ENCODE measurements at places on chromosomes 12 and 14.

DNA sequence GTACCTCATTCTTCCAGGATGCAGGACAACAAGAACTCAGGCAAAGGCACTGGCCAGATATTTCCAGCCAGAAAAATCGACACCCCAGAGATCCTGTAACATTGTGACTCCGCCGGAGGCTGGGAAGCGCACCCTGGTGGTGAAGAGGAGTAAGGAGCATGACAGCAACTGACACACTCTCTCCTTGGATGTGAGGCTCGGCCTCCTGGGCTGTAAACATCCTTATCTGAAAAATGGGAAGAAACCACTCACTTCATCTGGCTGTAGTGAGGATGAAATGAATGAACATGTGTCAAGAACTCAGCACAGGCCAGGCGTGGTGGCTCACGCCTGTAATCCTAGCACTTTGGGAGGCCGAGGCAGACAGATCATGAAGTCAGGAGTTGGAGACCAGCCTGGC is 27.5 kb downstream of the TCHP start:
- DNase-seq, result peak; percentile 16

DNA sequence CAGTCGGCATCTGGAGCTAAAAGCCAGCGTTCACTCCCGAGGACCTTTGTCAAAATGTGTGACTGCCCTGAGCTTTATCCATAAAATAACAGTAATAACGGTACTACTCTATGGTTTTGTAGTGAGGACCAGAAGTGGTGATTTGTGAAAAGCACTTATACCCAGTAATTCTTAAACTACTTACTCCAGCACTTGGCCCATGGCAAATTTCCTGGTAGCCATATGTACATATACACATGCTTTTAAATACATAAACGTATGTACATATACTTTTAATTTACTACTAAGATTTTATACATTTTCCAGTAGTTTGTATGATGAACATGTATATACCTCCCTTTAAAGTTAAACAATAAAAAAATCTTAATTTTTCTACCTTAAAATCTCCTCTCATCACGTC is 163.8 kb upstream of the TMEM132C start:
- DNase-seq, result no peak

DNA sequence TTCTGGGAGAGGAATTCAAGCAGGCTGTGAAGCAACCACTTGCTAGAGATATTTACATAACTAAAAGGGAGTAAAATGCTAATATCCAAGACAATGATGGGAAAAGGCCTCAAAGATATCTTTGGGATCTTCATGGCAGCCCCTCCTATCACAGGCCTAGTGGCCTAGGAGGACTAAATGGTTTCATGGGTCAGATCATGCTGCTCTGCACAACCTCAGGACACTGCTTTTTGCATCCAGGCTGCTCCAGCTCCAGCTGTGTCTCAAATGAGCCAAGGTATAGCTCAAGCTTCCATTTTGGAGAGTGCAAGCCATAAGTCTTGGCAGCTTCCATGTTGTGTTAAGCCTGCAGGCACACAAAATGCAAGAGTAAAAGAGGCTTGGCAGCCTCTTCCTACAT is 195.6 kb upstream of the SSTR1 start:
- no peak for DNase-seq

DNA sequence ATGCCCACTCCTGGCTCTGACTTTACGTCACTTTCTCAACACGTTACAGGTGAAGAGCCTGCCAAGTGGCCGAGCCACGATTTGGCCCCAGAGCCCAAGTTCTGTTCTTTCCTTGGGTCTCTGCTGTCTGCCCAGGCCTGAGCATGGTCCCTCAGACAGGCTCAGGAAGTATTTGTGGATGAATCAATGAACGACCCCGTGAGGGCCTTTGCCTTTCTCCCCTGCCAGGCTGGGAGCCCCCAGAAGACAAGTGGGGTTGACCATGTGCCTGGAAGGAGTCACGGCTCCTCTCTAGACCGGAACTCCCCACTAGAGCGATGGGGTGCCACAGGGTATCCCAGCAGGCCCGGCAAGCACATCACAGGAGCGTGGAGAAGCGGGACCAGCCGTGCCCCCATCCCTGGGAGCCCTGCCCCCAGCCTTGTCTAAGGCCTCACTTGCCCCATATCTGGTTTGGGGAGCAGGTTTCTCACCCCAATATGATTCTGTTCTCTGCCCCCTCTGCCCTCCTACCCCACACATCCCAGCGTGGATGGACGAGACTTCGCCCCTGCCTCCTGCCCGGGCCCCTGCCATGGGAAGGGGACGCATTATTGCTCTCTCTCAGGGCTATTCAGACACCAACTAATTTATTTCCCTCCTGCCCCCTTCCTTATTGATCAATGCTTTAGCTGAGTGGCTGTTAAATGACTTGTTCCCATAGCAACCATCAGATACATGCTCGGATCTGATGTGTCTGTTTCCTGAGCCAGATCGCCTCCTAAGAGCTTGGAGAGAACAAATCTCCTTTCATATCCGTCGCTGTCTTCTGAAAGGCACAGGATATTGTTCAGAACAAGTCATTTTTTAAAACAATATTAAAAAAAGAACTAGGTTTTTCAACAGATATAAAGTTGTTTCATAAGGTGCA is 69.0 kb downstream of the DIO3 start:
- no peak for DNase-seq

DNA sequence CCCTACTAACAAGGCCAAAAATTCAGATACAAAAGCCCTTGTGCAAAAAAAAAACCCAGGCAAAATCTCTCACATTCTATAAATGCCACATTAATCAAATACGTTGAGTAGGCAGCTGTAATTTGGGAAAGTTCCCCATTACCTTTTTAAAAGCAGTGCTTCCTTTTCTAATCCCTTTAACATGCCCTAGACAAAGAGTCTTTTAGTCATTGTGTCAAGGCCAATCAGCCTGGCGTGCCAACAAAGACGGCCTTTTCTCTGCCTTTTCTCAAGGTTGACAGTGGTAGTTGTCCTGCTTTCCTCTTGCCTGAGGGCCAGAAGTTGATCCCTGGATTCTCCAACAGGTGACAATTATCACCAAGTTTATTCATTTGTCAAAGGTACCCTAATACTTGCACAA is 62.5 kb upstream of the METAP2 start:
- DNase-seq, result no peak

- DNase-seq, result peak; percentile 6
These were observed 40.5 kb downstream of the SLC2A14 start for GRCh38 chr12:7832059-7832696.

DNA sequence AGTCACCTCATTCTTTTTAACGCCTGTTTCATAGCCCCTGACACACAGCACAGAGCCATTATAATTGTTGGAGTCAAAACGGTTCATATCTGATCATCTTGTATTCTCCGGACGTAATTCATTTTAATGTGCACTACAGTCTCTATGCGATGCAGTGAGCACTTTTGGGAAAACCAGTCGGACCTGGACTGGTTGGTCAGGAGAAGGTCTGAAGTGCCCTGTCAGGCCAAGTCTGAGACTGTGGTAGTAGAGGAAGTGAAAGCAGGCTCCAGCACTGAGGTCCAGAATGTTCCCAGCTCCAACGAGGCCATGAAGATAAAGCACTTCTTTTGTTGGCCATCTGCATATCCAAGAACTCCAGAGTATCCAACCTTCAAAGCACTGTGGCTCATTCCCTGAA is 117.1 kb upstream of the NCOR2 start:
- DNase-seq, result no peak

GRCh38 chr12:24500831-24501230 is 448.1 kb downstream of the BCAT1 start:
- no peak for DNase-seq

GRCh38 chr12:108888031-108888430 is 8.1 kb downstream of the DAO start:
- DNase-seq, result no peak

- DNase-seq, result peak; percentile 33
These were observed 551 bp downstream of the RAP1B start for GRCh38 chr12:68611094-68611805.

DNA sequence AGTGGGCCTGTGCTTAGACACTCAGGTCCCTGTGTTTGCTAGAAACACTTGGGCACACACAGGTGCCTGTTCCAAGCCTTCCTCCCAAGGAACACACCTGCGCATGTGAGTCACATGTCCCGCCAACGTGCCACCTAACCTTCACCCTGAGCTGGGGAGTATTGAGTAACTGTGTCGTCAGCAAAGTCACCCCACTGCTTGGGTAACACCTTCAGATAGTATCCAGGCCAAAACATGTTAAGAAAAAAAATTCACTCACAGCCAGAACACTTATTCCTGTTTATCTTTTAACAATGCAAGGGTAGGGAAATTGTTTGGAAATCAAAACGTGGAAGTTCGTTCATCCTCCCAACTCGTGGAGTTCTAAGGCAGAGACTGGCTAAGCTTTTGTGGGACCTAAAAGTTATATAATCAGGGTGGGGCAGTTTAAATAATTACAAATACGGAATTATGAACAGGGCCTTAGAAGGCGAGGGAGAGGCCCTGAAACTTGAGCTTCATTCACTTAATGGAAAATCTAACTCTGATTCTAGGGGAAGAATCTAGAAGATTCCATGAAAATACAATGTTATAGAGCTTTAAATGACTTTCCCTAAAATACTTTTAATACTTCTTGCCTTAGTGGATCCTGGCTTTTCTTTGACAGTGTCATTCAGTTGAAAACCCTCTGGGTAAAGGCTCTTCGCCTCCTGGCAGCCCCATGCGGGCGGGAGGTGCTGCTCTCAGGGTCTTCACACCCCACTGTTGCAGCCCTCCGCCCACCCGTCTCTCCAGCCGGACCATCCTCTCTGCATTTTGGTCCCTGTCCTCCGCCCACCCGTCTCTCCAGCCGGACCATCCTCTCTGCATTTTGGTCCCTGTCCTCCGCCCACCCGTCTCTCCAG is 30.3 kb upstream of the ADIPOR2 start:
- DNase-seq, result no peak

DNA sequence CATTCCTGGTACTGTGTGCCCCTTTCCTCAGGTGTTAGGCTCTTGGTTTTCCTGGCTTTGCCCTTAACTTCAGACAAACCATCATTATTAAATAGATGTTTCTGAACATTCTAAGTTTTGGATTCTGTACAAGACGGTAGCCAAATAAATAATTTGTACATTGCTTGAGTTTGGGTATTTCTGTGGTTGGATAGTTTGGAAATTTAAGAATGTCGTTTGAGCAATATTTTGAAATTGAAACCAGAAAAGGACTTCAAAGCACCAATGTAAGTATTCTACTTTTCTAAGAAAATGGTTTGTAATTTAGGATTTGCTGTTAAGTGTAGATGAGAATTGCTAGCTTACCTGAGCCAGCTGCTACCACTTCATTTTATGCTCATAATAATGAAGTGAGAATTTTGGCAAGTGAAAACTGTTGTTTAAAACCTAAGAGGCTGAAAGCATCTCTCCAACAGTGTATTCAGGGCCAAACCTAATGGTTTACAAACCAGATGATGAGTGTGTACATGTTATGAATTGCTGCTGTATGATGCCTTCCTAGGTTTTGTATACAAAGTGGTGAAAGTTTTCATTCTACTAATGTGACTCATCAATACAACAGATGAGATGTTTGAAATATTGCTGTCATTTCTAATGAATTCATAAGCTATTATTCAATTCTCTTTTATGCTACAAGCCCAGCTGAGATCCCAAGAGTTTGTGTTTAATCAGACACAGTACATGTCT is 181.5 kb upstream of the PRKD1 start:
- no peak for DNase-seq

DNA sequence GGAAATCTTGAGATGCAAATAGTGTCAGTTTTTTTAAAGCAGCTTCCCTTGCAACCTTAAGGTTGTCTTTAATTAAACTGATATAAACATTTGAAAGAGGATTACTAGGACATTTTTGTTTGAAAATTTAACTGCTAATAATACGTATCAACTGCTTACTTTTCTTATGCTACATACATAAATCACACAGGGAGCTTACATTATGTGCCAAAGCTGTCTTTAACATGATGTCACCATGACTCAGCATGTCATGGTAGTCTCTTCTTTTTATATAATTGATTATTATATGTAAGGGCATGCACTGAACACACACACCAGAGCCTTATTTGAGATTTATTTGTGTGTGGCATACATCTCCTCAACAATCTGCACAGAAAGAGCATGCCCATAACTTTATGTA is 63.0 kb upstream of the PTHLH start:
- no peak for DNase-seq

- no peak for DNase-seq
These were observed 55.0 kb upstream of the GRIP1 start for GRCh38 chr12:66733839-66734238.

GRCh38 chr12:56358836-56359532 is 923 bp downstream of the STAT2 start:
- DNase-seq, result no peak

- DNase-seq, result no peak
These were observed 396 bp downstream of the FERMT2 start for GRCh38 chr14:52950410-52950897.

DNA sequence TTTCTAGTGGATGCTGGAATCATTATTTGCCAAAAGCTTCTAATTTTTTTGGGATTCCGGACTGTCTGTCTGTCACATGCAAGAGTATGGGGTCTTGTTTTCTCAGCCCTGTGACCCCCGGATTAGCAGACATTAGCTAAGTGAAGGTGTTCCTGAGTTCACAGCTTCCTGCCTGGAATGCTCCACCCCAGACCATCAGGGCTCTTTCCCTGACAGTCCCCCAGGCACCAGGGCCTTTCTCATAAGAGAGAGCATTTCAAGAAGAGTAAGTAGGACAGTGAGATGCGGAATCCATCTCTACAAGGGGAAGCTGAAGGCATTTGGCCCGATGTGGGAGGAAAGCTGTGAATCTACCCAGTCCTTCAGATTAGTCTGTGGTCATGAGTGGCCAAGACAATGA is 129.3 kb downstream of the SLC15A4 start:
- DNase-seq, result no peak

DNA sequence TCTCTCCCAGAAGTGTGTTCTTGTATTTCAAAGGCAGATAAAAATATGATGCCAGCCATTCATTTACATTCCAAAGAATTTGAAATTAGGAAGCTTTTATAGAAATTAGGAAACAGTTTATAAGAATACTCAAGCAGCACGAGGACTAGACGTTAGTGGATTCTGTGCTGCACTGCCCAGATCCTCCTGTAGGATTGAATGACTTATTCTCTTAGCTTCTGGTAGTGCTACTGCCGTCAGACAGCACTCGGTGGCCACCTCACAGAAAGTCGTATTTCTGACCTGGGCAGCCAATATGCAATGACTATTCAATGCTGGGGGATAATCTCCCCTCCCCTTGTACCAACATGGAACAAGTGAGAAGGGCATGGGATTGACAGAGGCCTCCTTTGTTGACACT is 326.4 kb downstream of the RPL10L start:
- DNase-seq, result no peak

- no peak for DNase-seq
These were observed 141.0 kb downstream of the GRIP1 start for GRCh38 chr12:66537876-66538275.

- no peak for DNase-seq
These were observed 1.6 kb upstream of the MANSC4 start for GRCh38 chr12:27781680-27782079.

- DNase-seq, result no peak
These were observed 584.5 kb upstream of the TBX3 start for GRCh38 chr12:115268451-115268850.

DNA sequence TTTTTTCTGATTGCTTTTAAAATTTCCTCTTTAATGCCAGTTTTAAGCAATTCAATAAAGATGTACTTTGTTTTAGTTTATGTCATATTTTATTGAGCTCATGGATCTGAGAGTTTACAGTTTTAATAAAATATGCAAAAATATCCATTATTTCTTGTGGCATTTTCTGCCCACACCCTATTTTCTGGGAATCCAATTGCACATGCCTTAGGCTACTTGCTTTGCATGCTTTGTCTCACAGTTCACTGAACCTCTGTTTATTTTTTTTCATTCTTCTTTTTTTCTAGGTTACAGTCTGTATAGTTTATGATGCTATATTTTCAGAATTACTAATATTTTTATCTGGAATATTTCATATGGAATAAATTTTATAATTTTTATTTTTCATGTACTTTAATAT is 1258.0 kb downstream of the FSCB start:
- DNase-seq, result no peak

Measured in stimulated activated CD4-positive, alpha-beta T cell treated with anti-CD3 and anti-CD28 coated beads, Interleukin-12 subunit alpha, Interleukin-12 subunit beta, amount 100 ng/mL, for 48 hours (primary cell).